ENCODE measurements at places on chromosomes 12 and 14.

DNA sequence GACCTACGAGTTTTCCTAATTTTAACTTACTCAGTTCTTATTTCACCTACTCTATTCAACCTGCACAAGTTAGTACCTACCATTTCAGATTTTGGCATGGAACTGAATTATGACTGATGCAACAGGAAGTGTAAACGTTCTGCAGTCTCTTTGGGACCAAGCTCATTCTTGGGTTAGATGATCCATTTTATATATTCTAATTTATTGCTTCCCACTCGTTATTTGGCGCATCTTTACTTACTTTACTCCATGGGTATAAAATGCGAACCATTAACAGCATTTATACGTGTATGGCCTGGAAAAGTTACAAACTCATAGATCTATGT lies 1.0 kb upstream of the EML1 start:
- no peak for DNase-seq

GRCh38 chr12:116631619-116632018 lies 72.4 kb downstream of the MAP1LC3B2 start:
- DNase-seq: no peak

- no peak for DNase-seq
Measured at GRCh38 chr12:108409481-108409880, 70.4 kb upstream of the CMKLR1 start.

DNA sequence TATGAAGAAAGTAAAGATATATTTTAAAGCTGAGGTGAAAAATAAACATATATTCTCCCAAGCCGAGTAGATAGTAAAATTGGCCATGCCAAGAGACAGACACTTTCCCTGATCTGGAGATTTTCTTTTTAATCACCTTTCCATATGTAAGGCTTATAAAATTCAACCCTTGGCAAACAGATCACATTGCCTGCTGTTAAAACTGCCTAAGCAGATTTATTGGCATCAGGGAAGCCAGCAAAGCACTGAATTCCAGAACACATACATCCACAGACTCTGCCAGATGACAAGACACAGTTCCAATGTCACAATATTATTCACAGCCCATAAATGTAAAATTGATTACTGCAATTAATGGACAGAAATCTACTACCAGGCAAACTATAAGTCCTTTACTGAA lies 78.2 kb upstream of the GARIN2 start:
- no peak for DNase-seq

DNA sequence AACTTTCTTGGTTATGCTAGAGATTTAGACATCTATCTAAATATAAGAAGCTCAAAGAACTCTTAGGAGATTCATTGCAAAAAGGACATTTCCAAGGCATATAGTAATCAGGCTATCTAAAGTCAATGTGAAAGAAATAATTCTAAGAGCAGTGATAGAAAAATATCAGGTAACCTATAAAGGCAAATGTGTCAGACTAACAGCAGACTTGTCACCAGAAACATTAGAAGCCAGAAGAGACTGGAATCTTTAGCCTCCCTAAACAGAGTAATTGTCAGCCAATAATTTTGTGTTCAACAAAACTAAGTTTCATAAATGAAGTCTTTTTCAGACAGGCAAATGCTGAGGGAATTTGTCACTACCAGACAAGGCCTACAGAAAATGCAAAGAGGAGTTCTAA lies 122.0 kb upstream of the SCAF11 start:
- no peak for DNase-seq

DNA sequence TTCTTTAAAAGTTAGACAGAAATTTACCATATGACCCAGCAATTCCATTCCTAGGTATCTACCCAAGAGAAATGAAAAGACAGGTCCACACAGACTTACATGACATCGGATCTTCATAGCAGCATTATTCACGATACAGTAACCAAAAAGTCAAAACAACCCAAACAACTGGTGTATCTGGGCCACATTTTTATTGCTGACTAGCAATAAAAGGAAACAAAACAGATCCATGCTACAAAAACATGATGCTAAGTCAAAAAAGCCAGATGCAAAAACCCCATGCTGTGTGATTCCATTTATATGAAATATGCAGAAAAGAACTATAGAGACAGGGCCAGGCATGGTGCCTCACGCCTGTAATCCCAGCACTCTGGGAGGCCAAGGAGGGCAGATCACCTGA lies 12.9 kb downstream of the TMEM120B start:
- no peak for DNase-seq

DNA sequence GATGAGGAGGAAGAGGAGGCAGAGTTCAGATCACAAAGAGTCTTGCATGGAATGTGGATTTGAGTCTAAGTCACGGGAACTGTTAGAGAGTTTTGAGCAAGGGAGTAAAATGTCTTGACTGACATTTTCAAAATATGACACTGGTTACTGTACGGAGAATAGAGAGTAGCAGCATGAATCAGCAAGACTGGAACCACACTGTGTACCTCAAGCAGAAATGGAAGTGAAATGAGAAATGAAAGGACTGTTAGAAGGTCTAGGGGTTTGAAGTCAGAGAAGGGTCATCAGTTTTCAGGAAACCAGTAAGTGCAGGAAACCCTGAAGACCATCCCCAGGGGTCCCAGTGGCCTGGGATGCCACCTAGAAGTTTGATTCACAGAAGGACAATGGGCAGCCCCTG lies 236.3 kb downstream of the GALC start:
- DNase-seq: no peak

DNA sequence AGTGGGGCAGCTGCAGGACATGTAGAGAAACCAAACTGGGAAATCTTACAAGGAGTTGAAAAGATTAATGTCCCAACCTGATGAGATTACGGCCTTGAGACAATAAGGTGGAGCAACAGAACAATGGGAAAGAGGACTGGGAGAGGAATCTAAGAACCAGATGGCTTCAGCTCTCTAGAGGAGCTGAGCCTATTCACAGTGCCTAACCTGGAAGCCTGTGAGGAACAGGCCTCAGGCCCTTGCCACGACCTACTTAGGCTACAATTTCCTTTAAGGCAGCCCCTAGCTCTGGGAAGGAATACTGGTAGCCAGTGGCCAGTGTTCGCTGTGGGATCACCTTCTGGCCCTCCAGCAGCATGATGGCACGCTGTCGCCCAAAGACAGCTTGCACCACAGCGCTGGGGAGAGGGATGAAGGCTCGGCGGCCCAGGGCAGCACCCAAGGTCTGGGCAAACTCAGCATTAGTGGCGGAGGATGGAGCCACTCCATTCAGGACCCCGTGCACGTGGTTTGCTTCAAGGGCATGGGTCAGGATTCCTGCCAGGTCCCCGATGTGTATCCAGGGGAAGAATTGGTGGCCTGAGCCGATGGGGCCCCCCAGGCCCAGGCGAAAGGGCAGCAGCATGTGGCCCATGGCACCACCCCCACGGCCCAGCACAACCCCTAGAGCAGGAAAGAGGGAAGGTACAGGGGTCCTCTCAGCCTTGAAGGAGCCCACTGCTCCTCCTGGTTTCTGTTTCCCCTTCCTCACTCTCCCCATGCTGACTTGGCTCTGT lies 2.6 kb downstream of the SDR39U1 start:
- DNase-seq: no peak

- no peak for DNase-seq
Measured at GRCh38 chr12:128557231-128557630, 266.5 kb downstream of the SLC15A4 start.

DNA sequence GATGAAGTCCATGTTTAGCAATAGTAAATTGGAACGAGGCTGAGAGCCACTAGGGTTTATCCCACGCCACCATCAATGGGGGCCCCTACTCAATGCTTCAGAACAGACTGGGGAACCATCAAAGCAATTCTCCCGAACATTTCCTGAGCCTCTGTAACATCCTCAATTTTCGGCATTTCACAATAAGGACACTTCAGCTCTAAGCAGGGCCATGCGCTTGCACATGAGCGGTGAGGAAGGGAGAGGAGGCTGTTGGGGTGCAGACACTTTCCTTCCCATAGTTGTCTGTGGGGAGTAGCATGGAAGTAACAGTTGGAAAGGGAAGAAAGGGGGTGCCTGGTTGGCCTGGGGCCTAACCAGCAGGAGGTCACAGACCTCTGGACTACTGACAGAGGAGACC lies 129.9 kb upstream of the PRMT8 start:
- no peak for DNase-seq

DNA sequence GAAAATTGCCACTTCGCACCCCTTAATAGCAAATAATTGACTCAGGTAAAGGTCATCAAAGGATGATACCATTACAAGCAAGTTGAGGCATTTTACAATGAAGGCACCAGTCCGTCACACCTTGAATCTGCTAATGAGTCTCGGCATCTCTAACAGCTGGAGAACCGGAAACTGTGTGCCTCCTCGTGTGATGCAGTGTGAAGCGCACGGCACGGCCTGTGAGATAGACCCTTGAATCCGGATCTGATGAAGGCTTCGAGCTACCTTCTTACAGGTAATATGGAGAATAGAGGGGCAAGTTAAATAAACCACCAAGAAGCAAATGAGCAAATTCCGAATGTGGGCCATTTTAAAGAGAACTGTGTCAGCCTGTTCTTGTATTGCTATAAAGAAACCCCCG lies 19.8 kb upstream of the TUBA1A start:
- no peak for DNase-seq

DNA sequence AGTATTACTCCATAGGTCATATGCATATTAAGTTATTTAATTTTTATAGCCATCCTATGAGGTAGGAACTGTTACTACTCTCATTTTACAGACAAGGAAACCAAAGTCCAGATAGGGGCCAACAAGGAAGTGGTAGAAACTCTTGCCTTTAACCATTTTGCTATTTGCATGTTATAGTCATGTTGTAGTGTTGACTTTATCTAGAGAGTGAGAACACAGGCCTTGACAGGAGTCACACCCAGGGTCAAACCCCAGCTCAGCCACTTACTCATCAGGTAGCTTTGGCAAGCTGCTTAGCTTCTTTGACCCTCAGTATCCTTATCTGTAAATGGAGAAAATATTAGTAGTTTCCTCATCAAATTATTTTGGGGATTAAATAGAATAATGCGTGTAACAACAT lies 156.2 kb downstream of the CAND1 start:
- no peak for DNase-seq

GRCh38 chr12:8045952-8046944 lies 13.7 kb downstream of the FOXJ2 start:
- peak; percentile 59 for DNase-seq

GRCh38 chr12:19965196-19966038 lies 402.9 kb upstream of the PDE3A start:
- no peak for DNase-seq

- DNase-seq: no peak
Measured at GRCh38 chr14:78967111-78967809, 797.1 kb downstream of the NRXN3 start.

DNA sequence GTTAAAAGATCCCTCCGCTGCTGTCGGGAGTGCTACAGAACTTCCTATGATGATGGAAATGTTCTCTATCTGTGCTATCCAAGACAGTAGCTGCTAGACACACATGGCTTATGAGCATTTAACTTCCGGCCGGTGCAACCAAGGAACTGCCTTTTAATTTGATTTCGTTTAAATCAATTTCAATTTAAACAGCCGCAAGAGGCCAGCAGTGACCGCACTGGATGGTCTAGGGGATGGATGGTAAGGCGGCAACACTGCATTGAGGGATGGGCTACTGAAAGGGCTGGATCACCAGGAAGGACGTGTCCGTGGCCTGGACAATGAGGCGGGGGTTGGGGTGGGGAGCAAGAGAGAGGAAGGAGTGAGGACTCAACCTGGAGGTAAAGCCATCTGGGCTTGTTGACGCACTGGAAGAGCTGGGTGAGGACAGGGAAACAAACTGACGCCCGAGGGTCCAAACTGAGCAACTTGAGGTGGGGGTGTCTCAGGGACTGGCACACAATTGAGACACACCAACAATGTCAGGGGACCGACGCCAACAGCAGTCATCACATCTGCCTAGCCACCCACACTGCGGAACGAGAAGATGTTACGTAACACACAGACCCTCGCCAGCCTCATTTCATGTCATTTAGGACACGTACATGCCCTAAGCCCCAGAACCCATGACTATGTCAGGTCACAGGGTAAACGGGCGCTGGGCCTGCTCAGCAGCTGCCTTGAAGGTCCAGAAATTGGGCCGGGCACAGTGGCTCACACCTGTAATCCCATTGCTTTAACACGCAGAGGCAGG lies 57.6 kb downstream of the SCARB1 start:
- DNase-seq: no peak

- DNase-seq: no peak
Measured at GRCh38 chr12:13891902-13892301, 89.5 kb downstream of the GRIN2B start.

DNA sequence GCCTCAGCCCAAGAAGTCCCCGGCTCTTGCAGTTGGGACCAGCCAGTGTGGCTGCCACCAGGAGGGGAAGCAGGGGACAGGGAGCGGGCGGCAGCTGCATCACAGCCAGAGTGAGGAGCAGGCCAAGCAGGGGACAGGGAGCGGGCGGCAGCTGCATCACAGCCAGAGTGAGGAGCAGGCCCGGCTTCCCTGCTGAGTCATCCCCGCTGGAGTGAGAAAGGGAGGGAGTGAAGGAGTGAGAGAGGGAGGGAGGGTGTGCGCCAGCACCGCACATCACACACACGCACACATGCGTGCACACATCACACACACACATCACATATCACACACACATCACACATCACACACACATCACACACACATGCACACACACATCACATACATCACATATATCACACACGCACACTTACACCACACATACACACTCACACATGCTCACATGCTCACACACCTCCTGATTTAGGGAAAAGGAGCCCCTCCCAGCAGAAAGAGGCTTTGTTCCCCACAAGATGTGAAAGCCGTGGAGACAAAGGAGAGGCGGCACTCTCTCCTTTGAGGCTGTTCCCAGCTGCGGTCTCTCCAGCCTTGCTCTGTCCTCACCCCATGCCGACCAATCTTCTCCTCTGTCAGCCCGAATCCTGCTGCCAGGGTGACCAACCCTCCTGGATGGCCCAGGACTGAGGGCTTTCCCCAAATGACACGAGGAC lies 16.7 kb upstream of the ZDHHC22 start:
- DNase-seq: no peak

GRCh38 chr12:108273217-108273616 lies 65.9 kb downstream of the CMKLR1 start:
- DNase-seq: no peak

DNA sequence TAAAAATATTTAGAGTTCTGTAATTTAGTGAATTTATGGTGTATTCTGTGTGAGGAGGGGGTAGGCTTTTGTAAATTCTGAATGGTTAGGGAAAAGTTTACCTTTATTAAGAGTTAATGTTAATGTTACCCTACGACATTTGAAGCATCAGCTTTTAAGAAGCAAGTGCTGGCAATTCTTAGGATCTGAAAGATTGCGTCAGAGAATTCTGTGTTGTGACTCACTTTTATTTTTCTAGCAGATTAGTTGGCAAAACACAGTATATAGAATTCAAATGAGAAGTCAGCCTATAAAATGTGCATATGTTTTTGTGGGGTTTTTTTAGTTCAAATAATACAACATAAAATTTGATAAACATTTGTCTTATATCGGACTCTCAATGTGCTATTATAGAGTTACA lies 97.6 kb downstream of the RAD52 start:
- no peak for DNase-seq

DNA sequence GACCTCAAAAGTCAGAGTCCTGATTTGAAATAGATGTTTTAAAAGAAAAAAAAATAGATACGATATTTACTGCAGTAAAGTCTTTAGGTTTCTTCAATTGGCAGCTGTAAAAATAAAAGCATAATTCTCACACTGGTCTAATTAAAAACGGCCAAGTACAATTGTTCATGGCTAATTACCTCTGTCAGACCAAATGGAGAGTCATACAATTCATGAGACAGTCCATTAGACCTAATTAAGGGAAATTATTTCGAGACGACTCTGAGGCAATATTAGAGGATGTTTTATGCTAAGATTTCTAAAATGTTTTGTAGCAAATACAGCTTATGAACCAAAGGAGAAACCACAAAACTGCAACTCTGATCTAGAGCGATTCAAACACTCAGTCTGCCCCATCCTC lies 131.3 kb downstream of the PHLDA1 start:
- DNase-seq: no peak

All from breast epithelium (tissue), 4 donors.